ENCODE measurements at places on chromosomes 5 and 9.

- no peak for DNase-seq
Observed at GRCh38 chr9:108919517-108919916, 14.4 kb downstream of the ELP1 start.

DNA sequence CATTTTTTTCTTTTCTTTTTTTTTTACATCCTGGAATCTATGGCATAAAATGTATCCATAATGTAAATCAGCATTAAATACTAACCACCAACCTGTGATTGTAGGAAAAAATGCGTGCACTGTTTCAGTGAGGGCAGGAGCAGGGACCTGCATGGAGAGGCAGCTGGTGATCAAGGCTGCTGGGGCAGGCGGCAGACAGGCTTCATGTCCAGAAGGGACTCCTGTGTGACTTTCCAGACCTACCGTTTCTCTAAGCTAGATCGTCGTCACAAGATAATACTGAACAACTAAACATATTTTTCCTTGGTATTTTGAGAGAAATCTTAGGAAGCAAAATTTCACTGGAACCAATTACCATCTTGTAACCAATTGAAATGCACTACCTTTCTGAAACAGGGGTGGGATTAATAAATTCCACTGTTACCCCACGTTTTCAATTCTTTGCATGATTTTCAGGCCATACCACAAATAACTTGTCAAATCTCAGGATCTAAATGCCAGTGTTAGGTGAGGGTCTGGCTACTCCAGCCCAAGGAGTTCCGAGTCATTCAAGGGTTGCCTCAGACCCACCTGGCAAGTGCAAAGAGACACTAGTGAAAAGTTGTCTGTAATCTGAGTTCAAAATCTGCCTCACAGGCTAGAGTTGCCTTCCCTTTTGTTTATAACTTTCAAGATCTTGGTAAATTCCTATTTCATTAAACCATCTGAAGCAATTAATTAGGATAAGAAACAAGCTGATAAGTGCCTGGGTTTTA, 198.2 kb downstream of the SEMA5A start:
- DNase-seq, result no peak

- no peak for DNase-seq
Observed at GRCh38 chr5:159210846-159211245, 1.5 kb upstream of the RNF145 start.

- no peak for DNase-seq
Observed at GRCh38 chr5:141657937-141658545, 6.8 kb upstream of the FCHSD1 start.

DNA sequence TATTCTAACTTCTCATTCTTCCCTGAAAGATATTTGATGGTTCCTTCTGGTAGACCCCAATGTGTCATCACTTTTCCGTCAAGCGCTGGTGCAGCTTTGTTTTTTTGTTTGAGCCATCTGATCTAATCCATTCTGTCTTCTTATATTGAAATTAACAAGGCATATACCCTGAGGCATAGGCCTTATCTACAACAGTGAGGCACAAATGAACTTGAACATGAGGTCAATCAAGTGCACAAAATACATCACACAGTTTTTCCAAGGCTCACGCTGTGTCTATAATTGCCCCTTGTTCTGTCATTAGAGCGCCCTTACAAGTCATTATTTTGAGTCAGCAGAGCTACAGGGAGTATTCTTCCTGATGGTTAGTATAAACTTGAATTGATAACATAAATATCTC, 406.6 kb downstream of the MAT2B start:
- no peak for DNase-seq

DNA sequence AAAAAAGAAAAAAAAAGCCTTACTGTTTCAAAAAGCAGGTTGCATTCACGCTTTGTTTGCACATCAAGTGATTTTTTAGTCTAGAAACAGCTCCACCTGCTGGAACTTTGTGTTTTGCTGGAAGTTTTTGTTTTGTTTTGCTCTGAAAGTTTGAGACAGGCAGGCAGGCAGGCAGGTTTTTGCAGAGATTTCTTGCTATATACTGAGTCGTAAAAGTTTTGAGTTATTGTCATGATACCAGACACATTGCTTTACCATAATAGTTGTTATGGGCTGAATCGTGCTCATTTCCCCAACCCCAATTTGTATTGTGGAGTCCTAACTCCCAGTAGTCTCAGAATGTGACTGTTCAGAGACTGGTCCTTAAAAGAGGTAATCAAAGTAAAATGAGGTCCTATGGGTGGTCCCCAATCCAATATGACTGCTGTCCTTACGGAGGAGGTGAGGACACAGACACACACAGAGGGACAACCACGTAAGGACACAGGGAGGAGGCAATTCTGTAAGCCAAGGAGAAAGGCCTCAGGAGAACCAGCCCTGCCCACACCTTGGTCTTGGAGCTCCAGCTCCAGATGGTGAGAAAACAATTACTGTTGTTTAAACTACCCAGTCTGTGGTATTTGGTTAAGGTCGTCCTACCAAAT, 20.9 kb downstream of the OR2Y1 start:
- no peak for DNase-seq

GRCh38 chr5:166342402-166342801, 1949.0 kb upstream of the WWC1 start:
- DNase-seq, result no peak

- no peak for DNase-seq
Observed at GRCh38 chr5:493119-493701, 31.0 kb downstream of the SLC9A3 start.

GRCh38 chr9:122338994-122339393, 31.8 kb upstream of the PTGS1 start:
- DNase-seq, result no peak

- DNase-seq, result no peak
Observed at GRCh38 chr5:112226215-112226614, 192.9 kb downstream of the EPB41L4A start.

GRCh38 chr5:94674490-94675382, 56.3 kb downstream of the SLF1 start:
- no peak for DNase-seq

DNA sequence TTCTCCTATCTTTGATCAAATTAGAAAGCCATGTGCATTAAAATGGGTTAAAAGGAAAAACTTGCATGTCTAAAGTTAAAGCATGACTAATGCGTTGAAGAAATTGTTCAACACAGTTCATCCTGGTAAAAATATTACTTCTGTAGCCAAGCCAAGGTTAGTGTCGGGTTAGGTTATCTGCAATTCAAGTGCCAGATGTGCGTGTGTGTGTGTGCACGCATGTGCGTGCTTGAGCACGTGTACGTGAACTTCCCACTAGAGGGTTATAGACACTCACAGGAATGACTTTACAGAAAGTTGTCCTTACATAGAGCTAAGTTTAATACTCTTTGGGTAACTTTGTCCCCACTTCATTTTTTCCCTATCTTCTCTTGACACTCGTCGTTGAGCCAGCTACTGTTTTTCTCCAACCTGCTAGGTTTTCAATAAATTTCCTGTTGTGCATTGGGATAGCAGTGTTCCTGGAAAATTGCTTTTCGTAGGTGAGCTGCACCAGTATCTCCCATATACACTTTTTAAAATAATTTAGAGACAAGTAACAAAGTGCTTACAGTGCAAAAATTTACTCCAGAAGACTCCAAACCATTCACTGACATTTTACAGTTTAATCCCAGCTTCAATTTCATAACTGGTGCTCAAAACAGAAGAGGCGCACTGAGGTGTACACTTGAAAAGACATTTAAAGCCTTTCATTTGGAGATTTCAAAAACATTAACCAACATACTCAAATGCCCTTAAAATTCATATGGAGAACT, 353.8 kb downstream of the NFIB start:
- no peak for DNase-seq

DNA sequence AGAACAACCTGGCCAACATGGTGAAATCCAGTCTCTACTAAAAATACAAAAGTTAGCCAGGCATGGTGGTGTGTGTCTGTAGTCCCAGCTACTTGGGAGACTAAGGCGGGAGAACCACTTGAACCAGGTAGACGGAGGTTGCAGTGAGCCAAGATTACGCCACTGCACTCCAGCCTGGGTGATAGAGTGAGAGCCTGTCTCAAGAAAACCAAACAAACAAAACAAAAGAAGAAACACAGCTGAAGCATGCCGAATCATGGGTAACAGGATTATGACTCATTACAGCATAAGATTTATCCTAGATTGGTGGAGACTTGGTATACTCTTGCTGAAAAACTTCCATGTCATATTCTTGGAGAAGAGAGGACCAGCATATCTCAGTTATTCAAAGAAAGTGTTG, 236.7 kb upstream of the CCNH start:
- no peak for DNase-seq

DNA sequence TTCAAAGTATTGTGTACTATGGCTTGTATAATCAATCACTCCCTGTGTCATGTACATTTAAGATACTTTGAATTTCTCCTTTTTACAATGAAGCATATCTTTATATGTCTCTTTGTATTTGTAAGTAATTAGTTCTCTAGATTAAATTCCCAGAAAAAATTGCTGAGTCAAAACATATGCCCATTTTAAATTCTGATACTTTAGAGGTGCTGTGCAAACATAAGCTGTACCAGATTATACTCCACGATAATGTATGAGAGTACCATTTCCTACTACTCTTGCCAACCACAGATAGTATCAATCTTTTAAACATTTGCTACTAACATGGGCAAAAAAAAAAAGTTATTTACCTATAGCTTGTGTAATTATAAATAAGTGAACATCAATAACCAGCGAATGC, 18.3 kb downstream of the DCAF10 start:
- no peak for DNase-seq

DNA sequence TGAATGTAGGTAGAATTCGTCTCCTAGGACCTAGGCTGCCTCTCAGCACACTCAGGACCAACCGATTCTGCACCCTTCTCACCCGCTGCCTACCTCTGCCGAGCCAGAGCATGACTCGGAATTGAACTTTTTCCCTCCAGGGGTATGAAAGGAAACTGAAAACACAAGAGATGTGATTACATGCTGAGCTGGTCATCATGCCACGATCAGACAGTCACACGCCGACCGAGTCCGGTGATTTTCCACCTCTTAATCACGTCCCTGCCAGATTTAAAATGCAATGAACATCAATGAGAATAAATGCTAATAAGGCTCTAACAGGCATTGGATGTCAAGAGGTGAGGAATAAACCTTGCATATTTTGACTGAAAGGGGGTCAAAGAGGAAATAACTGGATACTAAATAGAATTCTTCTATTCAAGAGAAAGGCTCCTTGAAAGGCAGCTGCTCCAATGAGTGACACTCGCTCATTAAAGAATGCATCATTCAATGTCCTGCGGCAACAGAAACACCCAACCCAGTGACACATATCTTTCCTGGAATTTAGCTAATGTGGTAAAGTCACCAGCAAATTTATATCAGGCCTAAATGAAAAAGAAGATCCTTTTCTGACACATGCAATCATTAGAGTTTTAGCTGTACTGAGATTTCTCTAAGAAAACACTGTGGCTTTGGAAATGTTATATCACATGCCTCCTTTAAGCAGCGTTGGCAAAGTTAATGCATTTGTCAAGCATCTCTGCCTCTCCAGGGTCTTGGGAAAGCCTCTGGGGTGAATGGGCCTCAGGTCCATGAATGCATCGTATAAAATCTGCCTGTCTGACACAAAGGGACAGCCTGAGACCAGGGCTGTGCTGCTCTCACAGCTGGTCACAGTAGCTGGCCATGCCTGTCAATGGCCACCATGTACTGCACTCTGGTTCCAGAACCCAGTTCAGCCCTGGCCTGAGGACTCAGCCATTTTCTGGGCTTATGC, 128.7 kb downstream of the SPOCK1 start:
- no peak for DNase-seq

DNA sequence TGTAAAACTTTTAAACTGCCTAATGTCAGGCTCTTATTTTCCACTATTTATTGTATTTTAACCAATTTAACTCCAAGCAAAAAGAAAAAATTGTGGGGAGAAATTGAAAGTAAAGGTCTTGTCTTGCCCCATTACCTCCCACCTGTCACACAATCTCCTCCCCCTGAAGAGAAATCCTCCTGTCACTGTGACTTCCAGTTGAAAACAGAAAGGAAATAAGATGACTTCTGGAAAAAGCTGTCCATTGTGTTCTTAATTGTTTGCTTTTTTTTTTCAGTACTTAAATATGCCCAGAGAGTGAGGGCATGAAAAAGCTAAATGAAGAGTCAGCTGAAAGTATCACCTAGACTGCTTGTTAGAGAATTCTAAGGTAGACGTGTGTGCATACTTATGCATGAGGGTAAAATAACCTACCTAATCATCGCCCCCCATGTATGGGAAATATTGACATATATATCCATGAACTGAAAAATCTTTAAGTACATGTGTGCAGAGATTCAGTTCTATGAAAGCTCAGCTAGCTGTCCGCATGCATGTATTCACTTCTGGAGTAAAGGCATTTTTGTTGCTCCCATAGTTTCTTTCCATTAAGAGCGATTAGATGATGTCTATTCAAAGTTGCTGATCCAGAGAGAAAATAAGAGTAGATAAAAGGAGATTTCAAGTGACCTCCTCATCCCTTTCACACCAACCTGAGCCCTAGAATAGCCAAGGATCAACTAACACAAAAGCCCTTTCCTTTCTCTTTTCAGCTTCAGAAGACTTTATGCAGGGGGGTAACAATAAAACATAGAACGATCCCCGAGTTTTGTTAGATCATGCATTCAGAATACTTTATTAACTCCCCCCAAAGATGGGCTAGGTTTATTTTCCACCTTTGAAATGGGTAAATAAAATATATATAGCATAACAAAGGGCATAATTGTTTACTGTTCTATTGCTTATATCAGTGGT, 5.3 kb downstream of the NR2F1-AS1 start:
- DNase-seq, result no peak

GRCh38 chr9:133125941-133126696, 5.1 kb upstream of the RALGDS start:
- no peak for DNase-seq

DNA sequence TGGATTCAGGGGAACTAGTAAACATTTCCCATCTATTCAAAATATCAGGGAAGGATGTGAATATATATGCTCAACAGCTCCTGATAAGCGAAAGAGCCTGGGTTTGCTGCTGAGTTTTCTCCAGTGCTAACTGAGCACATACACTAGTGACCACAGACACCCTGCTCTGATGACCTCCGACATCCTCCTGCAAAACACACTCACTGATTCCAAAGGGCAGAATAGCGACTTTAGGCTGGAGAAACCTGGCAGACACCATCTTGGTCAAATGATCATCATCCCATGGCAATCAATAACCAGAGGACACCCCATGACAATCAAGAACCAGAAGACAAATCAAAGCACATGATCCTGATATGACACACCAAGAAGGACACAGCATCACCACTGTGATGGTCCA, 9.2 kb upstream of the GADD45G start:
- no peak for DNase-seq

DNA sequence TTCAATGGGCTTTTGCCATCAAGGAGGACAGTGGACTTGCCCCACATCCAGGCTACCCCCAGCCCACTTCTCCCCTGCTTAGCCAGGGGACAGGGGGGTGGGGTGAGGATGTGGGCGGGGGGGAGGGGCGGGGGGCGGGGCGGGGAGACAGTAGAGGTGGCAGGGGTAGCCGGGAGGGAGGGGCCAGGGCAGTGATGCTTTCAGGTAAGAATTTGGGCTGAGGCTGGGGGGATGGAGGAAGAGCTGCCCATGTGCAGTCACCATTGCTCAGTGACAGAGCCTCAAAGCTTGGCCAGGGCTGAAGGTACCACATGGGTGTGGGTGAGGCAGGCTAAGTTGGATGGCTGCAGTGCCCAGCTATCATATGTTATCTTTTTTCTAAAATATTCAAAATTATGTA, 40.7 kb upstream of the HNRNPA0 start:
- no peak for DNase-seq

GRCh38 chr5:44396312-44396711, 7.1 kb upstream of the FGF10 start:
- no peak for DNase-seq

Measured in SIG-M5 (cell line).